Stimulated activated CD4-positive, alpha-beta T cell treated with anti-CD3 and anti-CD28 coated beads, Interleukin-12 subunit alpha, Interleukin-12 subunit beta, amount 100 ng/mL, for 4 hours (primary cell): ENCODE measurements at places on chromosomes 16 and 17.

DNA sequence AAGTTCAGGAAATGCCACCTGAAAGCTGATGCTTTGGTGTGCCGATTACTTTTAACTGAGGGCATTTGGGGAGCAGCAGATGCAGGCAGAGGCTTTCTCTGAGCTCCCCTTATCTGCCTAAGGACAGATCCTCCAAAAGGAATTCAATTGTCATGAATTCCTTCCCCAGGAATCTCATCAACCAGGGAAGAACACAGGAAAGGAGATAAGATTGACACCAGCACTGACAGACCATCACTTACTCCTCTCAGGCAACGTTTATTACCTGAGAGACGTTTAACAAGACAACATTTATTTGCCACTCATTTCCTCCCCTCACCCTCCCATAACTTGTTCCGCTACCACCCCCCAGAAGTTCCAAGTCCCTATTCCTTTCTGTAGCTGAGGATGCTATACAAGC lies 17.6 kb upstream of the CDRT4 start:
- DNase-seq: no peak

GRCh38 chr16:85104821-85105391 lies 7.4 kb downstream of the CIBAR2 start:
- DNase-seq: no peak

DNA sequence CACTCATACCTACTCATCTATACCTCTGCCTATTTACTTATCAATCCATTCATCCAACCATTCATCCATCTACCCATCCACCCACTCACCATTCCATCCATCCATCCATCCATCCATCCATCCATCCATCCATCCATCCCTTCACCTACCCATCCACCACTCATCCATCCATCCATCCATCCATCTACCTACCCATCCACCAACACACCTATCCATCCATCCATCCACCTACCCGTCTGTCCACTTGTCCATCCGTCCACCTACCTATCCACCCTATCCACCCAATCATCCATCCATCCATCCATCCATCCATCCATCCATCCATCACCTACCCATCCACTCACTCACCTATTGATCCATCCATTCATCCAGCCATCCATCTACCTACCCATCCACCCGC lies 235.7 kb downstream of the GSG1L start:
- no peak for DNase-seq

GRCh38 chr17:35089586-35090296 lies 26.2 kb upstream of the RFFL start:
- DNase-seq: peak; percentile 41

- DNase-seq: no peak
These were observed 46.6 kb downstream of the ZNRF1 start for GRCh38 chr16:75045424-75045823.

DNA sequence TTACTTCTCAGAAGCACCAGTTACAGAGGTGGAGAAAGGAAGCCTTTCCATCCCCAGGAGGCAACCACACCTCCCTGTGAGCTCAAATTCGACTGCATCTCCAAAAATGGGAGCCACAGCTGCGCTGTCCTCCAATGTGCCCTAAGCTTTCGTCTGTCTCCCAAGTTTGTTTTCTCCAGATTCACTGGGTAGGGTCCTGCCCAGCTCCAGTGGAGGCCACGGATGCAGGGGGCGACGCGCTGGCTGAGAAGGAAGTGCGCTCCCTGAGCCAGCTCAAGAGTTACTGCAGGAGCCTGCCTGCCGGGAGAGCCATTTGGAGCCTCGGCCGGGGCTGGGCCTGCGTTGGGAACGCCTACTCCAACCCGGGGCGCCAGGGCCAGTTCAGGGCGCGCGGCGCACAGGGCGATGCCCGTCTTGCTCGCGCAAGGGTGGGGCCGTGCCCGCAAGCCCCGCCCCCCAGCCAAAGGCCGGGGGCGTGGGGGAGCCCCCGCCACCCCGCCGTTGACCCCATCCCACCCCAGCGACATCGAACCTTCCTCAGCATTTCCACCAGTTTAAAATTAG lies 19.5 kb downstream of the SIAH1 start:
- peak; percentile 73 for DNase-seq

DNA sequence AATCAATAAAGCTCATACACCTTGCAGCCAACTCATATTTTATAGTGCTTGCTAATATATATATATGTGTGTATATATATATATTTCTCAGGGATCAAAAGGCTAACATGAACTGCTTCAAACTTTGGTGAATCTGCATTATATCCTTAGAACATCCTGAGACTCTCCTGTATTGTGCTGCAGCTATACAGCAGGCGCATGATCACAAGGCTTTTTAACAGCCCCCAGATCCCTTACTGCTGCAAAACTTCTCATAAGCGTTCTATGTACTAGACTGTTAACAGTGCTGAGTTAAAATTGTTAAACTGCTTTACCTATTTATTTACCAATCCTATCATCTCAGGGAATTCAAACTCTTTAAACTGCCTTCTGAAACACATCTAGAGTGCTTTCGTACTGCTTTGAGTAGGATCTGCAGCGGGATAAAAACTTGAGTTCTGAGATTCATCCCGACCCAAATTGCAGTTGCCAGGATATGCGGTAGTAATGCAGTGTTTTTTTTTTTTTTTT lies 1.3 kb downstream of the GPATCH8 start:
- no peak for DNase-seq

DNA sequence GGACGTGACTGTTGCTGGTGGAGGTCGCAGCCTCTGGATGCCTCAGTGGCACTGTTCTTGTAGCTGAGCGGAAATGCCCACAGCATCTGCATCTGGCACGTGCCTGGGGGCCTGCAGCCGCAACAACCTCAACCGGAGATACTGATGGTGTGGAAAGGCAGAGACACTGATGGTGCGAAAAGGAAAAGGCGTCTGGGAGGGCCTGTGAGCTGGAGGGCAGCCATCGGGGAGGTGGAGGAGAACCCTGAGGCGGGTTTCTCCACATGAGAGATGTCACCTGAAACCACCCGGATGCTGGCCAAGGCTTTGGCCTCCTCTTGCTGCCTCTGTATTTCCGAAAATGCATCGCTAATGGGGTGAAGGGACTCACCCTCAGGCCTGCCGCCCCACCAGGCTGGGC lies 284.8 kb upstream of the WSB1 start:
- DNase-seq: no peak

DNA sequence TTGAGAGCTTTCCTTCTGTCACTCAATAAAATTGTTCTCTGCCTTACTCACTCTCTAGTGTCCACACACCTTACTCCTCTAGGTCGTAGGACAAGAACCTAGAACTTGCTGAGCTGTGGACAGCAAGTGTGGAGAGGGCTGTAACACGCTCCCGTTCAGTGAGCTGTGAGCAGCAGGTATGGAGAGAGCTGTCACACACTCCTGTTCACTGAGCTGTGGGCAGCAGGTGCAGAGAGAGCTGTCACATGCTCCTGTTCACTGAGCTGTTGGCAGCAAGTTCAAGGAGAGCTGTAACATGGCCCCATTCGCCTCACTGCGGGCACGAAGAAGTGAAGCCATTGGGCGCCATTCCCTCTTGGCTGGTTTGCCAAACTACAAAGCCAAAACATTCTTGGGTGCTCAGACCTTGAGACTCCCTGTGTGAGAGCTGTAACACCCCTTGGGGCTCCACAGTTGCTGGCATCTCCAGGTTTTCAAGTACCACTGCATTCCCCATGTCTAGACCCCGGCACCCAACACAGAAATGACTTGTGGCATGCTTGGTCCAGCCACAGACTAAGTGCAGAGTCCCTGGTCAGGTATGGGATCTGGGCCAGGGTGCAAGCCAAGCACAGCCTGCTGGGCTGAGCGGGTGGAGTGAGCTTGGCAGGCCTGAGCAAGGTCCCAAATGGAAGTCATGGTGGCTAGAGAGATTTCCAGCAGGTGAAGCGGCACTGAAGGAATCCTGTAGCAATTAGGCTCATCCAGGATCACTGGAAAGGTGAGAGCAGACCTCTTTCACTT lies 608.0 kb upstream of the CDH8 start:
- no peak for DNase-seq

- DNase-seq: no peak
These were observed 26.8 kb upstream of the TMEM220 start for GRCh38 chr17:10756619-10757018.

- DNase-seq: no peak
These were observed 3.1 kb upstream of the MRPS34 start for GRCh38 chr16:1775846-1776671.

GRCh38 chr17:42518755-42519545 lies 17.1 kb upstream of the NAGLU start:
- no peak for DNase-seq

DNA sequence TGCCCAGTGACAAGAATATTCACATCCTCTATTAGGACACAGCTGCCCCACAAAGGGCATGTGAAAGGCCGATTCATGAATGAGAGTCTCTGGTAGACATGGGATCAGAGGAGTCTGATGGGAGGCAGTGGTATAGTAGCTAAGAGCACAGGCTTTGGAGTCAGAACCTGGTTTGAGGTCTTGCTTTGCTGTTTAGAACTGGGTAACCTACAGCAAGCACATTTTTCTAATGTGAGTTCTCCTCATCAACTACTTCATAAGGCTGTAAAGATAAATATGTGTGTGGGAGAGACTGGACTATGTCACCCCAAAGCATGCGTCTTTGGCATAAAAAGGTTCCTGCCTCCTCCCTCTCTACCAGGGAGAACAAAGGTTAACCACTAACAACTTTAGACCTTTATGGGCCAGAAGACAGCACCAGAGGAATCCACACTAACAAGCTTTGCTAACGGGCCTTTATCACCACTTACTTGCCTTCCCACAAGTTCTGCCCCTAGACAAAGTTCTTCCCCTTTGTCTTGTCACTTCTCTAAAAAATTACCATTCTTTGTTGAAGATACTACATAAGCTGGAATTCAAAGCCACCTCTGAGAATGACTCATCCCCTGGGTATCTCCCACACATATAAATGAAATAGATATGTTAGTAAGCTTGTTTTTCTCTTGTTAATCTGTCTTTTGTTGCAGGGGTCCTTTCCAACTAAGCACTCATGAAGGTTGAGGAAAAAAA lies 21.1 kb downstream of the CDR2 start:
- no peak for DNase-seq

DNA sequence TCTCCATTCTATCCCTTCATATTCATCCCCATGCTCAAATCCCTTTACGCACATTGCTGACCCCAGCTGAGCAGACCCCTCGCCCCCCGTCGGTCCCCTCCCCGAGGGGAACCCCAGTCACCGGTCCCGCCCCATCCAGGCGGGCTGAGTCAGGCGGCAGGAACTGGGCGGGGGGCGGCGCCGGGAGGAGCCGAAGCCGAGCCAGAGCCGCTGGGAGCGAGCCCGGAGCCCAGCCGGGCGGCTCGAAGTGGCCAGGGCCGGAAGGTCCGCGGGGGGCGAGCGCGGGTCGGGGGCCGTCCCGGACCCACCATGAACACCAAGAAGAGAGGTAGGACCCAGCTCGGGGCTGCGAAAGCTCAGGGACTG lies 8.6 kb downstream of the RIPOR1 start:
- peak; percentile 50 for DNase-seq

GRCh38 chr17:37816950-37817349 lies 72.1 kb upstream of the HNF1B start:
- DNase-seq: no peak

GRCh38 chr16:74742051-74742481 lies 32.6 kb downstream of the FA2H start:
- no peak for DNase-seq

DNA sequence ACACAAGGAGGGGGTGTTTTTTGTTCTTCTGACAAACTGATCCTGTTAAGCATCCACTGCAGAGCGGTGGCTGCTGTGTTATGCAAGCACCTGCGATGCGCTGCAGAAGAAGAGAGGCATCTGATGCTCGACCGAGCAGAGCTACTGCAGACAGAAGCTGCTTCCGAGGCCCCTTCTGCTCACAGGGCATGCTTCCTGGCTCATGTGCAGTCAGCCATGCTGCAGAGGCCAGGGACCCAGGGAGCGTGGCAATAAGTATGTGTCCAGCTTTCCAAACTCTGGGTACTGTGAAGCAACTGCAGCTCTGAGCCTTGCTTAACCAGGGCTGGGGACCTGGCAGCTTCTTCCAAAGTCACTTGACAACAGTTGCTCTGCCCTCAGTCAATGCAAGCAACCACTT lies 448.6 kb upstream of the RBFOX1 start:
- no peak for DNase-seq

DNA sequence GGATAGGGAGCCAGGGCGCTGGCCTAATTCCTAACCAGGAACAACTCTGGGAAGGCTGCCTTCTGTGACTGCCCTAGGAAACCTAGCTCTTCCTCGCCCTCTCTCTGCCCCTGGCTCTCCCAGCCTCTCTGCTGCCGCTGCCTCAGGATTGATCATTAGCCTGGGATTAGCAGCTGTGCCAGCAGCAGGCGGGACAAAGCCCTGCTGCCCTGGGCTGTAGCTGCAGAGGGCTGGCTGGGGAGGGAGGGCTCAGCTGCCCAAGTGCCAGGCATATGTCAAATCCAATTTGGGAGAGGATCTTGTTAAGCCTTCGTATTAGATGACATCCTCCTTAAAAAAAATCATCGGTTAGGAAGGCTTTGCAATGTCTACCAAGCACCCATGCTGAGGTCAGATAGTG lies 144.8 kb upstream of the CCL2 start:
- no peak for DNase-seq

DNA sequence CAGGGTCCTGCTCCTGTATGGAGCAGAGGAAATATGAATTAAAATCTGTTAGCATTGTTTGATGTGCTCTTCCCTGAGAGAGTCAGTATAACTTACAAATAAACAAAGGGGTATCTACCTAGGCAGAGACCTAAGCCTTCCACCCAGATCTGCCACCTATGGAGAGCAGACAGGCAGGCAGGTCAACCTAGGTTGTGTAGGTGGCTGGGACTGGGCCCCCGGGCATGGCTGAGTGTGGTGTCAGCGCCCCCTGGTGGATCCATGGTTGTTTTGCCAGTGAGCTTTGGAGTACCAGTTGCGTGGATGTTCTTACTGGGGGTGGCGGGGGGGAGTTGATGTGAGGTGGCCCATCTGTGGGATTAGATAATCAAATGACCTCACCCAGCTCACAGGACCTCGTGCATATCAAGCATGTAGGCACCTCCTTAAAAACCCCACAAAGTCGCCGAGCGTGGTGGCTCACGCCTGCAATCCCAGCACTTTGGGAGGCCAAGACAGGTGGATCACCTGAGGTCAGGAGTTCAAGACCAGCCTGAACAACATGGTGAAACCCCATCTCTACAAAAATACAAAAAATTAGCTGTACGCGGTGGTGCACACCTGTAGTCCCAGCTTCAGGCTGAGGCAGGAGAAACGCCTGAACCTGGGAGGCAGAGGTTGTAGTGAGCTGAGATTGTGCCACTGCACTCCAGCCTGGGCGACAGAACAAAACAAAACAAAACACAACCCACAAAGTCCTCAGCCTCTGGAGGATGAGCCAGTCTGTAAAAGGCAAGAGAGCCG lies 17.6 kb downstream of the DUS2 start:
- DNase-seq: peak; percentile 86

- DNase-seq: no peak
These were observed 241.1 kb downstream of the PRKCA start for GRCh38 chr17:66543526-66543925.

DNA sequence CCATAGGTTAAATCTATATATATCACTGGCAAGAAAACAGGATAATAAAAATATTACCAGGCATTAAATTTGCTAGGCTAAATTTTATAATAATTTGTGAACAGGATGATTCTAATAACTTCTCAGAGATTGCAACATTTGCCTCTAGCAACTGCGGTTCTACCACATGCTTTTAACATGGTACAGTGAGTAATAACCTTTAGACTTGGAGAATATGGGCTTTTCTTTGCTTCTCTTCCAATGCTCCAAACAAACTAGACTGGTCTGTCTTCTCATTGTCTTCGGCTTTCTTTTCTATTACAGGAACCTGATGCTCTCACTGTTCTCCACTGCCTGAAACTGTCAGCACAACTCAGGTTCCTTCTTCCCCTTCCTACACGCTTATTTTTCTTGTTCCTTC lies 80.6 kb downstream of the CA4 start:
- no peak for DNase-seq
